Brain (organoid and tissue), 16 donors: ENCODE measurements at places on chromosomes 1 and 21.

DNA sequence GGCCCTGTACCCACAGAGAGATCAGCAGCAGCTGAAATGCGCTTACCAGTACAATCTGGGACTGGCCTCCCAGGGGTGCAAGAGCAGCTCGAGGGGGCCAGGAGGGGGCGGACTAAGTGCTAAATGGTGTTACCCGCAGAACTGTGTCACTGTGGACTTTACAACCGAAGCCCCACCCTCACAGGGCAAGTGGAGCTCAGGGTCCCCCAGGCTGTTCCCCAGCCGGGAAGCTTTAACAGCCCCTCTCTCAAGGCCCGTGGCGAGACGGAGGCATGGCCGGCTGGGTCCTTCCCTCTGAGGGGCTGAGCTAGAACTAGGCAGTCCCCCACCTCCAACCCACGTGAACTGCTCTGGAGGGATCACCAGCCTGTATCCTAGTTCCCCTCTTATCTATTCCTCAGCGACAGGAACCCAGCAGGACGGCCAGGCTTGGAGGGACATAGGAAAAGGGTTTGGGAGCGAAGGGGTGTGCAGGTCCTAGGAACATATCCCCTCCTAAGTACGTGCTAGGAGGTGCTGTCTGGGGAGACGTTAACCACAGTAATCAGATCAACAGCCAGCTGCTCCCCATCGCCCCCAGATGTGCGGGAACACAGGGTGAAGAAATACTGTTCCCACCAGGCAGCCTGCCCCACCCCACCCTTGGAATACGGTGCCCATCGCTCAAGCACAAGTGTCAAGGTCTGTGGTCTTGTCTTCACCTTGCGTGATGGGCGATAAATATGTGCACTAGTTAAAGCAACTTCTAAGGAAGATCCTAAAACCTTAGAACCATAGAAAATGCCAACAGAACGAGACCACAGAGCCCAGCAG lies 24.4 kb downstream of the ZBTB17 start:
- DNase-seq = no peak

- DNase-seq = no peak
Measured at GRCh38 chr21:26093122-26093521, 77.4 kb downstream of the APP start.

GRCh38 chr1:88150330-88150729 lies 533.7 kb upstream of the PKN2 start:
- DNase-seq = peak; percentile 3

GRCh38 chr1:154879038-154879421 lies 8.9 kb upstream of the KCNN3 start:
- DNase-seq = peak; percentile 62

DNA sequence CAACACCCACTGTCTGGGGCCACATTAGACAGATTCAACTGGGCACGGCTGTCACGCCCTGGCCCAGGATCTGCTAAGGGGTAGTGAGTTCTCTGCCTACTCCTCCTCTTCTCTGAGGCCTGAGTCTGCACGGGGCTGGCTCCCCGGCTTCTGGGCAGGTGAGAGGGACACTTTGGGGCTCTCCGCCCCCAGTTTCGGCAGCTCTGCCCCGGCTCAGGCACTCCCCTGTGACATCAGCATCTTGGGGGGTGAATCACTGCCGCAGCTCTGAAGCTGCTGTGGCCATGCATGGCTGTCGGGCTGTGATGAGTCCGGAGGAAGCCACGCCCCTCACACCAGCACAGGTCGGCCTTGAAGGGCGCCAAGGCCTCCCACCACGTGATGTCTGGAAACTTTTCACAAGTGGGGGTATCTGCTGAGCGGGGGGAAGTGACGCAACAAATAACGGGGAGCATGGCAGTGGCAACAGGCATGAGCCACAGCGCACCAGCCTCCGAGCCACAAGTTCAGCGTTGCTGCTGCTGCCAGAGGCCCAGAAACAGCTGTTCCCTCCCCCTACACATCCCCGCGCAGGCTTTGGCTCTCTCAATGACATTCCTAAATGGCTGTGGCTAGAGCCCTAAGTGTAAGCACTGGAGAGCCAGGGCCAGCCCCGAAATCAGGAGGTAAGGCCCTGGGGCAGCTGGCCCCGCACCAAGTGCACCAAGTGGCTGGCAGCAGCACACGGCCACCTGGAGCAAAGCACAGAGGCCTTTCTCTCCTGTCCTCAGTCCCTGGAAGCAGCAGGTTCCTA lies 26.3 kb downstream of the ZBTB17 start:
- DNase-seq = no peak

- no peak for DNase-seq
Measured at GRCh38 chr21:34179204-34179935, 106.0 kb downstream of the MRPS6 start.

- no peak for DNase-seq
Measured at GRCh38 chr1:99326215-99326949, 62.1 kb downstream of the PLPPR4 start.

GRCh38 chr1:80427881-80428280 lies 1372.9 kb upstream of the ADGRL2 start:
- DNase-seq = no peak

GRCh38 chr1:67256291-67257172 lies 51.1 kb upstream of the IL12RB2 start:
- DNase-seq = no peak

- no peak for DNase-seq
Measured at GRCh38 chr1:11294951-11295350, 22.0 kb downstream of the UBIAD1 start.

- DNase-seq = no peak
Measured at GRCh38 chr1:53326598-53327181, 1.2 kb downstream of the LRP8 start.

DNA sequence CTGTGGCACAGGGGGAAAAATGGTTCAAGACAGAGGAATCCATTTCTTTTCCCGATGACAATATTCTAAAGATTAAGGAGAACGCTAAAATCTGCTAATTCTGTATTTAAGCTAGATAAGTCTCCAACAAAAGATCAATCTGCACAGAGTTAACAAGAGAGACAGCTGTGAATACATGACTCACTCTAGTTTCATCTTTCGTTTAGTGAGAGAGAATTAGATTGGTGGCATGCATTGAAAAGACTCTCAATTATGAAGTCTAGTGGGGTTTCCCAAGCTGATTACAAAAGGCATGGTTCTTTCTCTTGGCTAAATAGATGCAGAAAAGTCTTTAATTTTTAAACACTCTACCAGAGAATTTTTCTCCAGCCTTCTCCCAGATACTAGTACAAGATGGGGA lies 34.4 kb downstream of the CAPN9 start:
- peak; percentile 24 for DNase-seq

GRCh38 chr1:197590687-197591086 lies 184.6 kb downstream of the DENND1B start:
- DNase-seq = no peak

GRCh38 chr1:200929530-200930278 lies 35.0 kb downstream of the INAVA start:
- DNase-seq = no peak

DNA sequence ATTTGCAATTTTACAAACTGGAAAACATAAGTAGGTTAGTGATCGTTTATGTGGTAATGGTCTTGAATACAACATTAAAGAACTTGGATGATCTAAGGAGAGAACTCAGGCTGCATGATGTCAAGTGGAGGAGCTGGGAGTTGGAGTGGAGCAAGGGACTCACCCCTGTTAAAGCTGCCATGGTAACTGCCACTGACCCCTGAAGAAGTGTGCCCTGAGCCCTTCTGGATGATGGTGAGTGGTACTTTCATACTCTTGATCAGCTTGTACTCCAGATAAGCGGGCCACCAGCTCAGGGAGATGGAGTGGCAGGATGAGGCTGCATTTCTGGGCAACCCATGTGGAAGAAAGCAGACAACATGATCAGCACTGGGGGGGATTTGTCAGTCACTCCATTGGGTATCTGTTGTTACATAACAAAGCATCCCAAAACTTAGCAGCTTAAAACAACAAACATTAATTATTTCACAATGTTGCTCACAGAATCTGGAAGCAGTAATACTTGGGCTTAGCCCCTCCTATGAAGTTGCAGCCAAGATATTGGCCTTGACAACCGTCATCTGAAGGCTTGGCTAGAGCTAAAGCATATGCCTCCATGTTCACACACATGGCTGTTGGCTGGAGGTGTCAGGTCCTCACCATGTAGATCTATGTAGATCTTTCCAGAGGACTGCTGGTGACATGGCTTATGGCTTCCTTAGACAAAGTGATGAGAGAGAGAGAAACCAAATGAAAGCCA lies 213.8 kb downstream of the DUSP10 start:
- DNase-seq = no peak

- no peak for DNase-seq
Measured at GRCh38 chr1:219201656-219202055, 28.0 kb downstream of the LYPLAL1 start.

GRCh38 chr1:212557739-212558692 lies 50.5 kb upstream of the ATF3 start:
- peak; percentile 62 for DNase-seq

DNA sequence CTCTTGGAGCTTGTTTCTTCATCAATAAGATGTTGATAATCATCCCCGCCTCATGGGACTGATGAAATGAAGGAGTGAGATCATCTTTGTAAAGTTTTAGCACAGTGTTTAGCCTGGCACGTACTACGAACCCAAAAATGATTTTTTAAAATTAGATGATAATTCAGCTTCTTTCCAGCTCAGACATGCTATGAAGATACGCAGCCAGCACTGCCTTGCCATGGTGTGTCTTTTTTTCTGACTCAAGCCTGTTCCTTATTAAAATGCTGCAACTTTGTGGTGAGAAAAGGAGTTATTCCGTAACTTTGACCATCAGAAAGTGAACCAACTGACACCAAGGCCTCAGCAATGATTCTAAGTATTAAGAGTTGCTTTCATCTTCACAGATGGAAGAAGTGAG lies 269.0 kb downstream of the LTN1 start:
- no peak for DNase-seq

- DNase-seq = peak; percentile 75
Measured at GRCh38 chr1:55214934-55215193, 300 bp downstream of the USP24 start.

DNA sequence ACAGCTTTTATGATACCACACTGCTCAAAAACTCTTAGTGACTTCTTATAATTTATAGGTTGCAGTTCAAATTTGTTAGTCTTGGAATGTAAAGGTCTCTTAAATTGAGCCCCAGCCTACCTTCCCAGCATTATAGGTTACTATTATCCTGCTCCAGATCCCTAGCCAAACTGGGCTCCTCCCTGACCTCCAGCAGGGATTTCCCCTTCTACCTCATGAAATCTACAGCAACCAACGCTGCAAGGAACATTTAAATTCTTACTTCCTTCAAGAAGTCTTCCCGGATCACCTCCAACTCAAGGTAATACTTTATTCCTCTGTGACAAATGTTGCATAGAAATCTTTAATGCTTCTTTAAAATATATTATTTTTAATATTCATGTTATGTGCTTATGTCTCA lies 255.1 kb upstream of the C1orf105 start:
- DNase-seq = no peak

DNA sequence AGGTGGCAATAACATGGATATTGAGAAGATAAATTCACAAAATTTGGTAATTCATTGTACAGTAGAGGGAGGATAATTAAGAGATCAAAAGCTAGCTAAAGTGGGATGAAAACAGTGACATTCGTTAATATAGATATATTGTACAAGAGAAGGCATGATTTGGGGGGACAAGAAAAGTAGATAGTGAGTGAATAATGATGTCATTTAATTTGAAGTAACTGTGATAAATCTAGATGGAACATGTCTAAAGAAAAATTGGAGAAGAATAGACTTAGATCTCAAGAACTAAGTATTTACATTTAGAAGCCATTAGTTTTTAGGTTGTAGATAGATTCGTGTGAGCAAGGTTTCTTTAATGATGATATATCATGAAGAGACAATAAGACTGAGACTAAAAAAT lies 594.0 kb upstream of the RGS18 start:
- DNase-seq = no peak

DNA sequence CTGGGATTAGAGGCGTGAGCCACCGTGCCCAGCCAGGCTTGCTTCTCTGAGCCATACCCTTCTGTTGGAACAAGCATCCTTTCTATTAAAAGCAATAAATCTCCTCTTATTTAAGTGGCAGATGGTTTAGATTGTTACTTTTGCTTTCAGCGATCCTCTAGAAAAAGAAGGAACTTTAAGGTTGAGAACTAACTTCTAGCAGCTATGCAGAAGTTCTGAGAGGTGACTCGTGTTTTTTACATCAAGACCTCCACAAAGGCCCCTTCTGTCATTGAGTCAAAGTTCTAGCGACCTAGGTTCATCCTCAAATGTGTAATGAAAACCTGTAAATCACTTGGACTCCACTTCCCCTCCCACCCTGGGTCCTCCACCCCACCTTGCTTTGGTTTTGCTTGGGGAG lies 30.8 kb downstream of the PLEKHO1 start:
- DNase-seq = no peak

- DNase-seq = no peak
Measured at GRCh38 chr1:77333501-77333900, 51.7 kb downstream of the AK5 start.

DNA sequence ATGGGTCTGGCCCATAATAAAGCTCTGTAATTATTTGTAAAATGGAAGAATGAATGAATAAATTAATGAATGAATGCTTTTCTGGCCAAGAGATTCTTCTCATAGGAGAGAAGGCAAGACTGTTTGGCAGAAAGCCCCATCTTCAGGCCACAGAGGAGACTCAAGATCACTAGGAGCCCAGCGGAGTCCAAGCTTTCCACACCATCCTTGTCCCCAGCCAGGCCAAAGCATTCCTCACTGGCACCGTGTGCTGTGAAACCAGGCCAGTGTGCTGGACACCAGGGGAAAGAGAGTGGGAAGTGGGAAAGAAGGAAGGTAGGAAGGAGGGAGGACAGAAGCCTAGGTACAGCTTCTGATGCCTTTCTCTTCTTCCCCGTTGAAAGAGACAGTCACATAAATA lies 86.4 kb downstream of the PLXNA2 start:
- DNase-seq = no peak

DNA sequence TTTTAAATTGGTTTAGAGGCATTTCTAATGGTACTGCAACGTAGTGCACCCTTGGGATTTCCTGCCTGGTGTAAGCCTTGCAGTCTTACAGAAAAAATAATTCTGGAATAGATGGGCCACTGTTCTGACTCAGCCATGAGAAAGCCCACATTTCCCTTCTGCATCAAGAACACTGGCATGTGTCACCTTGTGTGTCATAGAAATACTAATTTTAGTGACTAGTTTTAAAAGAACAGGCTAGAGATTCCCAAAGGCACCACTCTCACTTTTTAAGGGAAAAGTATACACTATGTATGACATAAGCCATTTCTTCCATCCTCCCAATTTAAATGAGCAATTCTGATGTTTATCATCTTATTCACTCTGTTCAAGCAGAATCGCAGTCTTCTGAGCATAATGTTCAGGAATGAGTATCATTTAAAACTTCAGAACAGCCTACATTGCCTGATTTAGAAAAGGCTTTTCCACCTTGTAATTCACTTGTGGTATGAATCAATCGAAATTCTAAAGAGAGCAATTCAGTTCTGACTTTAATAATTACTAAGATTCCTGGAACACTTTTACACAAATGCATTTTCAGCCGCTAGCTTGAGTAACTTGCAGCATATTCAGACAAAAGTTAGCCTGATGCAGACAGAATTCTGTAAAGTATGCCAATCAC lies 18.8 kb downstream of the RGS13 start:
- DNase-seq = no peak

GRCh38 chr1:212217633-212218032 lies 67.6 kb upstream of the PPP2R5A start:
- DNase-seq = no peak
